T-helper 9 cell (primary cell): ENCODE measurements at places on chromosomes 6 and 20.

- no peak for DNase-seq
Measured at GRCh38 chr6:31578184-31579118, 3.1 kb downstream of the TNF start.

DNA sequence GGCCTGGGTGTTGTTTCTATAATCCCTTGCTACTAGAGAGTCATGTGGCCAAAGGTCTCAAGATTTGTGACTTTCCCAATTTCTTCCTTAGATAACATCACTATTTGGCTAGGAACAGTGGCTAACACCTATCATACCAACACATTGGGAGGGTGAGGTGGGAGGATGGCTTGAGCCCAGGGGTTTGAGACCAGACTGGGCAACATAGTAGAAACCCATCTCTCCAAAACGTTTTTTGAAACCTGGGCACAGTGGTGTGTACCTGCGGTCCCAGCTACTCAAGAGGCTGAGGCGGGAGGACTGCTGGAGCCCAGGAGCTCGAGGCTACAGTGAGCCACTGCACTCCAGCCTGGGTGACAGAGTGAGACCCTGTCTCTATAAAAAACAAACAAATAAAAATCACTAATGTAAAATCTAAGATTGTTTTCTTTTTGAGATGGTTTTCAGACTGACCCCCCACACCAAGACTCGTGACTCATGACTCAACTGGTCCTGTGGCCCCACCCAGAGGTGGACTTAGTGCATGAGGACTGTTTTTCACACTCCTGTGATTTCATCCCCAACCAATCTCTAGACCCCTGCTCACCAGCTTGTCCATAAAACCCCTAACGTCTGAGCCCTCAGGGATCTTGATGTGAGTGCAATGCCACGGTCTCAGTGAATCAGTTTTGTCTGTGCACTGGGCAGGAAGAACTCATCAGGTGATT lies 48.3 kb upstream of the KIF16B start:
- no peak for DNase-seq

- no peak for DNase-seq
Measured at GRCh38 chr20:32474967-32475811, 109.9 kb downstream of the NOL4L start.

GRCh38 chr6:112049026-112049799 lies 4.7 kb upstream of the CCN6 start:
- DNase-seq: no peak

DNA sequence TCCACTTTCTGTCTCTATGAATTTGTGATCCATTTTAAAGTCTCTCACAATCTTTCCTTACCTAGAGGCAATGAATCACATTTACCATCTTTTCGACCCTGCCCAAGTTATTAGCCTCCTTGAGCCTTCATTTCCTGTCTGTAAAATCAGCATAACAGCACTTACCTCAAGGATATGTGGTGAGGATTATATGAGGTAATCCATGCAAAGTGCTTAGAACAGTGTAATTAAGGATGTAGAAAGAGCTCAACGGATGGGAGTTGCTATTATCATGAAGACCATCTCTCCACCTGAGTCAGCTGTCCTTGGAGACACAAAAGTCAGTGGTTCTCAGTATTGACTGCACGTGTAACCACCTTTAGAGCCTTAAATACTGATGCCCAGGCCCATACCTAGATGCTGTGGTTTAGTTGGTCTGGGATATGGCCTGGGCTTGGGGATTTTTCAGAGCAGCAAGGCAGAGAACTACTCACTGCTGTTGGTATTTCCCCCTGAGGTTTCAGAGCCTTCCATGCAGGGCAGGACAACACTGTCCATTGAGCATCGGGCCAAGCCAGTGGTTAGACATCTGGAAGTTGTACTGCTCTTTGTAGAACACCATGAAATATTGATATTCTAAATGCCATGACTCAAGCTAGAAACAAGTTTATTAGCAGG lies 55.8 kb downstream of the LYRM2 start:
- DNase-seq: no peak
